CD4-positive, alpha-beta T cell treated with Interleukin-2 at 100 ng/mL for 4 hours (primary cell): ENCODE measurements at places on chromosomes 1 and 21.

DNA sequence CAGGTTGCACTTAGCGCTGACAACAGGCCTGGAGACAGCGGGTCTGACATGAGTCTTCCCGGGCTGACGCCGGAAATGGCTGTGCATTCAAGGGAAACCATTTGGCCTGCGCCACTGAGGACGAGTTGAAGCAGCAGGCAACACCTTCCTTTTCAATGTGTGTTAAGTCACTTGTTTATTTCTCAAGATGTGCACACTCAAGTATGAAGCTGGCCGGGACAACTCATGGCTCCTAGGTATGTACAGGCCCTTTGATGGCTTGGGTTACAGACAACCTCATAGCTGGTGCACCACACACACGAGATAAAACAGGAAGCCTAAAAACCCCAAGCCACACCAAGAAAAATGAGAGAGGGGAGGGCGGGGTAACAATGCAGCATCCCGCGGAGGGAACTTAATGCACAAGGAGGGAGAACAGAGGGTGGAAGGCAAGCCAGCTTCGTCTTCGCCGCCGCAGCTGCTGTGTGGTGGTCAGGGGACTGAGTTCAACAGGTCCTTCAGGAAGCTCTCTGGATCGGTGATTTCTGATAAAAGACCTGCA, 118.0 kb upstream of the IFFO2 start:
- peak; percentile 77 for DNase-seq

GRCh38 chr1:212606395-212607205, 2.0 kb upstream of the ATF3 start:
- peak; percentile 60 for DNase-seq

DNA sequence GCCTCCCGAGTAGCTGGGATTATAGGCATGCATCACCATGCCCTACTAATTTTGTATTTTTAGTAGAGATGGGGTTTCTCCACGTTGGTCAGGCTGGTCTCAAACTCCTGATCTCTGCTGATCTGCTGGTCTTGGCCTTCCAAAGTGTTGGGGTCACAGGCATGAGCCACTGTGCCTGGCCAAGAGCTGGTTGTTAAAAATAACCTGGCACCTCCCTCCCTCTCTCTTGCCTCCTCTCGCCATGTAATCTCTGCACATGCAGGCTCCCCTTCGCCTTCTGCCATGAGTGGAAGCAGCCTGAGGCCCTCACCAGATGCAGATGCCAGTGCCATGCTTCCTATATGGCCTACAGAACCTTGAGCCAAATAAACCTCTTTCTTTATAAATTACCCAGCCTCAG, 74.7 kb upstream of the TLR5 start:
- DNase-seq = no peak

- DNase-seq = no peak
These were observed 1188.3 kb downstream of the BRINP3 start for GRCh38 chr1:189289346-189289745.

GRCh38 chr1:9028921-9029705, 2.9 kb upstream of the SLC2A7 start:
- DNase-seq = no peak

GRCh38 chr1:95021805-95022643, 50.7 kb downstream of the ALG14 start:
- no peak for DNase-seq

DNA sequence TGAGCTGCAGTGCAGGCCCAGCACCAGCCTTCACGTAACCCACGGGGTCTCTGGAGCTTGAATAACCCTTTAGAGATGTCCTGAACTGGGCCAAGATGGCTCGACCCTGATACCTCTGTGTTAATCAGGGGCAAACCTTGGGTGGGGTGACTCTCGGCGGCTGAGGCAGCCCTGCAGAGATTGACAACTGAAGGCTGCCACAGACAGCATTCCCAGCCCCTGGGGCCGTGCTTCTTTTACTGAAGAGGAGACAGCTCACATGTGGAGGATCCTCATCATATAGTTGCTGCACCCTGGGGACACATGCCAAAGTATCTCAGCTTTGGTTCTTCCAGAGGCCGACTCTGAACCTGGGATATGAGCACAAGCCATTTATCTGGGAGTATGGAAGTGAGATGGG, 57.3 kb upstream of the PTGFRN start:
- no peak for DNase-seq

- DNase-seq = no peak
These were observed 273.7 kb upstream of the AJAP1 start for GRCh38 chr1:4380564-4381168.

GRCh38 chr1:68255301-68255700, 23.0 kb upstream of the WLS start:
- no peak for DNase-seq

DNA sequence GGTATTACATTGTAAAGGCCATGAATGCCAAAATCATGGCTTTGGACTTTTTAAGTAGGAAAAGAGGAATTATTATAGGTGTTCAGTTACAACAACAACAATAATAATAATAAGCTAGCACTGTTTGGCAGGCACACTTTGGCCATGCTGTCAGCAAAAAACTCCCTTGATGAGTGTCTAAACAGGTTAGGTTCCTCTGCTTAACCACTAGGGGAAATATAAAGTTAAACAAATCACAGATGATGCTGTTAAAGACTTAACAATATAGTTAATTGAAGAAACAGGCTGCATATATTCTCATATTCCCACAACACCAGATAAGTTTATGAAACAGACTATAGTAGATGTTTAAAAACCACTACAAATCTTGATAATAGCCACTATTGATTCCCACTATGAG, 46.4 kb downstream of the RGS21 start:
- DNase-seq = no peak

DNA sequence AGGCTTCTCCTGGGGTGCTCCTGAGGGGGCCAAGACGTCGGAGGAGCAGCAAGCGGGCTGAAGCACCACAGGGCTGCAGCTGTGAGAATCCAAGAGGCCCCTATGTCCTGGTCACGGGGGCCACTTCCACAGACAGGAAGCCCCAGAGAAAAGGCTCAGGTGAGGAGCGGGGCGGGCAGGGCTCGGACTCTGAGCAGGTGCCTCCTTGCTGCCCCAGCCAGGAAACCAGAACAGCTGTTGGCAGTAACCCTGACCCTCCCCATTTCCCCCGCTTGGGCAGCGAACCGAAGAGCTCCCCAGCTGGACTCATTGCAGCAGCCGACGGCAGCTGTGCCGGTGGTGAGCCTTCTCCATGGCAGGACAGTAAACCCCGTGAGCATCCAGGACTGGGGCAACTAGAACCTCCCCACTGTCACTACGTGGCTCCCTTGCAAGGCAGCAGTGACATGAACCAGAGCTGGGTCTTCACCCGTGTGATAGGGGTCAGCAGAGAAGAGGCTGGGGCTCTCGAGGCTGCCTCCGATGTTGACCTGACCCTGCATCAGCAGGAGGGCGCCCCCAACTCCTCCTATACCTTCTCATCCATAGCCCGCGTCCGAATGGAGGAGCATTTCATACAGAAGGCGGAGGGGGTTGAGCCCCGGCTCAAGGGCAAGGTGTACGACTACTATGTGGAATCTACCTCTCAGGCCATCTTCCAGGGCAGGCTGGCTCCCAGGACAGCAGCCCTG, 625 bp downstream of the KLHDC7A start:
- DNase-seq = no peak

DNA sequence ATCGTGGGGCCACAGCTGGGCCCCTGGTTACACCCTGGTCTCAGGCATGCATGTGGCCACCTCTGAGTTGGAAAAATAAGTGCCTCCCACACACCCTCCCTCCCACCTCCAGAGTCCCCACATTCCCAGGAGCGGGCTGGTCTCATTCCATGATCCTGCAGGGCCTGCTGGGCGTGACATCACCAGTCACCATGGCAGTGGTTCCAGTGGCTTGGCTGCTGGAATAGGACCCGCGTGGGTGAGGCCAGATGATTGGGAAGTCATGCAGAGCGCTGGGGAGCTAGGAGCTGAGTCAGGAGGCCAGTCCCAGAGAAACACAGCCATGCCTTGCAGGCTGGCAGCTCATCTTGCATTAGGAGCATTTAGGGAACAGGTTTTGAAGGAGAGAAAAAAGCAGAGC, 125.4 kb upstream of the TMEM51 start:
- no peak for DNase-seq

GRCh38 chr1:168509875-168510791, 33.7 kb downstream of the XCL2 start:
- DNase-seq = peak; percentile 11

DNA sequence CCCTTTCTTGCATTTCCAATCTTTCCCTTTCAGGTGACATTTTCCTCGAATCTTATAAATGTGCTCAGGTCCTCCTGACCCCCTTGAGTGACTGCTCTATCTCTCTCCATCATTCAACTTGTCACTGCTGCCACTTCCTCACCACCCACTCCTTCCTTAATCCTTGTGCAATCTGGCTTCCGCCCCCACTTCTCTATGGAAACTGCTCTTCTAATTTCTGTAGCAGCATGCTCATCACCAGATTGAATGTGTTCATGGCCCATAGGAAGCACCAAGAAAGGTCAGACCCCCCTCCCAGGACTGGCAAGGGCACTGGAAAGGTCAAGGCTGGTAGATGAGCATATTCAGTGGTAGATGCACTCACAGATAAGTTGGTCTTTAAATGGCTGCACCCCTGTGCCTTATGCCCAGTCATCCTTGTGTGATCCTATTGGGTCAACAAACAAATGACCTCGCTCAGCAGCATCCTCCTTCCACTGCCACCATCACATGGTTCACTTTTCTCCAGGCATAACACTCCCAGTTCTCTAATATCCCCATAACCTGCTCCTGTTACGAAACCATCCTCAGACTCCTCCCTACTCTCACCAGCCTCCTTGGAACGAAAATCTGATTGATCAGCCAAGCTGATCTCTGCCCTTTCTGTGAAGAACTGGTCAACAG, 288.5 kb upstream of the POU3F1 start:
- no peak for DNase-seq

DNA sequence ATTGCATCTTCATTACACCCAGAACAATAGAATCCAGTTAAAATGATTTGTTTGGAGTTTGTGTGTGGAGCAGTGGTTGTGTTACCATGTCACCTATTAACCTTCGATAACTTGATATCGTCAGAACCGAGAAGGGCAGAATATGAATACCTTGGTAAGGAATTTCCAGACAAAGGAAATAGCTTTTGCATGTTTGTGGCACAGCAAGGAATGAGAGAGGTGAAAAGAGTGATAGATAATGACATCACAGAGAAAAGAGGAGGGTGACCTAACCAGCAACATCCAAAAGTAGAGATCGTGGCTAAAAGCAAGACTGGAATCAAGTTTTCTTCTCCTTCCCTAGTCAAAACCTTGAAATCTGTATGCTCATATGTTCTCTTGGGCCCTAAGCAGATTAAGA, 244.6 kb upstream of the NEGR1 start:
- no peak for DNase-seq

DNA sequence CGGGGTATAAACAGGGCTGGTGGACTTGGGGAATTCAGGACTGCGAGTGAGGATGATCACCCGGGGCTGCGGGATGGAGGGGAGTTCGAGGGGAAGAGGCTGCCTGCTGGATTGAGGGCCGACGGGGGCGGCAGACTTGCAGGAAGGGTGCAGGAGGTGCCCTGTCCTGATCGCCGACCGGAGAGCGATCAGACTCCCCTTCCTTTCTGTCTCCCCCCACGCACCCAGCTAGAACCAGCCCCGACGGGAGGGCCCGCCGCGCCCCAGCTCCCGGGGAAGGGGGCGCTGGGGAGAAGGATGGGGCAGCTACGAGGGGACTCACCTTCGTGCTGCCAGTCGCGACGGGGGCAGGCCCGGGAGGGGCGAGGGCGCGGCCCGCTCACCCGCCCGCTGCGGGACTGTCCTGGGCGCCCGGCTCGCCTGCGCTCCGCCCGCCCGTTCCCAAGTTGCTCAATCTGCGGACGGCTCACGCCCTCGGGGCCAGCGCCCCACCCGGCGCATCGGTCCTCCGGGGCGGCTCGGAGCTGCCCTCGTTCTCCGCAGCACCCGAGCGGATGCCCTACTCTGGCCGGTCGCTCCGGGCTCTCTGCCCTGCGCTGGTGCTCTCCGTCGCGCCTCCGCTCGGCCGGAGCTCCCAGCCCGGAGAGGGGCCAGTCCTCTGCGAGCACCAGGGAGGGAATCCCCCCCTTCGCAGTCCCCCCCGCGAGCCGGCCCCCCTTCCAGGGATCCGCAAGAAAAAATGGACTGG, at the start of gene RSPO1:
Gene RSPO1, minus strand, starts transcription at position 649 of the 748 bp plus-strand sequence. CDS start 5,231 bp downstream, outside the sequence.
- no peak for DNase-seq

DNA sequence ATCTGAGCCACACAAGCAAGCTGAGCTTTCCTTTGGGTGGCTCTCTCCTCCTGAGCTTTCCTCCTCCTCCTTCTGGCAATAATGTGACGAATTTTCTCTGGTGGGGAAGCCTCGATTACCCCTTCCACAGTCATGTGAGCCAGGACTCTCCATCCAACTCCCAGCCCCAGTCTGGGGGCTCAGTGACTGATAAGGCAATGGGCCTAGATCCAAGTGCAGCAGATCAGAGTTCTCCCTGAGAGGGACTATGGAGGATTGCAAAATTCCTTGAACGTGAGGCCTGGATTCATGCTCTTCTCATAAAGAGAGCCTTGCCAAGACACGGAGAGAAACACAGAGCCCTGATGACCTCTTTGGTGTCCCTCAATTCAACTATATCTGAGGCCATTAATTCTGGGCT, 31.3 kb upstream of the TRIM67 start:
- no peak for DNase-seq

DNA sequence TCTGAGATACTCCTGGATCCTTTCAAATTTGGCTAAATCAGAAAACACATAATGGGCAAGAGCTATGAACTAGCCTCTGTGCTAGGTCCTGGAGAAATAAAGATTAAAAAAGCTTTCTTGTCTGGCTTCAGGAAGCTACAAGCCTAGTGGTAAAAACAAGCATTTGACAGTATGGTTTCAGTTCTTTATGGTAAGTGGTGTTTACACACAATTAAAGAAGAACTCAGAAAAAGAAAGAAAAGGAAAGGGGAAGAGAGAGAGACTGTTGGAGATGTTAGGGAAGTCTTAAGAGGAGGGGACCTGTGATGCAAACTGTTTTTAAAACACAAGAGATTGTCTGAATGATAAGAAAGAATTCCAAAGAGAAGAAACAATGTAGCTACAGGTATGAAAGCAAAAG, 1.8 kb downstream of the OR10J1 start:
- no peak for DNase-seq

DNA sequence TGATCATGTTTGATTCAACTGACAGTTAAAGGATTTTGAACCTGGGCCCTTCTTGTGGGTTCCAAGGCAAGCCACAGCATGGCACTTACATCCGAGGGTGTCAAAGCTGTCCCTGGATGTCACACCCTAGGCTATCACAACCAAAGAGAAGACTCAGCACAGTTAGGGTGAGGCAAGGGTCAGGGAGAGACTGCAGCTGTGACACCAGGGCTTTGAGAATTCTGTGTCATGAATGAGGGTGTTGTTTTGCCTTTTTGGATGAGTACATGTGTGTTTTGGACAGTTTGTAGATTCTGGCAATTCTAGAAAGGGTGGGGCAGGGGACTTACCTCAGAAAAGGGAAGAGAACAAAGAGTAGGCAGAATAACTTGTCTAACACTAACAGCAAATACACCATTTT, 37.8 kb upstream of the ZNF326 start:
- peak; percentile 7 for DNase-seq

- no peak for DNase-seq
These were observed 11.2 kb upstream of the IVNS1ABP start for GRCh38 chr1:185328255-185328654.

- DNase-seq = no peak
These were observed 564.2 kb downstream of the SMYD3 start for GRCh38 chr1:245942856-245943255.
